ENCODE measurements at places on chromosomes 5 and 9. TPM values are rescaled to one million over a fixed set of nuclear protein-coding genes. Genes with fewer than 3 reads are reported as not detected.

DNA sequence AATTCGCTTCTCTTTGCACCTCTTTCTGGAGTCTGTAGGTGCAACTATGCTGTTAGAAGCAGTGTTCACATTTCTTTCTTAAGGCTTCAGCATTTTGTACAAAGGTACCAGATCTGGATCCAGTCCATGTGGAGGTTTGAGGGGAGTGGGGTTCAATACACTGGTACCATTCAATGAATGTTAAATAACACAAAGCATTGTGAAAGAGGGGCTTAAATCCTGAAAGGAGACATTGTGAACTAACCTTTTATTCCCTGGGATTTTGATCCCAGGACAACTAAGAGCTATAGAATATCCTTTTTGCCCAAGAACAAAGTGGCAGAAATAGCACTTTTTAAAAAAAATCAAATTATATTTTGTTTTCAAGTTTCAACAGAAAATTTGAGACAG lies 107.7 kb upstream of the VCAN start:
- no peak for DNase-seq
- no peaks in the 10 kb centered on the region for H3K4me1 ChIP-seq
- H3K27me3 ChIP-seq, result no peaks in the 10 kb centered on the region
- H3K27ac ChIP-seq, result no peak overlapping the region

The BHMT gene
- total RNA-seq, result not detected

GRCh38 chr5:7638456-7638855 lies 212.5 kb downstream of the CFAP90 start:
- H3K4me1 ChIP-seq, result no peaks in the 10 kb centered on the region
- no peak overlapping the region for H3K27ac ChIP-seq
- H3K27me3 ChIP-seq, result no peaks in the 10 kb centered on the region
- DNase-seq, result no peak
- H3K4me3 ChIP-seq, result no peak overlapping the region

DNA sequence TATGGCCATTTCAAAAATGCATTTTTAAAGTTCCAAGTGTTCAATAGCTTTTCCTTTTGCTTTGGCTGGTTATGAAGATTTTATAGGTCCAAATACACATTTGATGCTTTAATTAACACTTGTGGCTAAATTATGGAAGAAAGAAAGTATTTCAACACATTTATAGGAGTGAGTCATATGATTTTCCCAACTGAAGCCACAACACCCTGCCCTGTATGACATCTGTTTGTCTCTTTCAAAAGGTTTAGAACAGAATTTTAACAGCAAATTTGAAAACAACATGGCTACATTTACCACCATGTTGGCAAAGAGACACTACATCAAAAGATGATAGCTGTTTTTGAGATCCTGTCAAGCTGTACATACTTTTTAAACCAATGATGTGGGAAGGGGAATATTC lies 99.4 kb downstream of the TMEM174 start:
- no peak for DNase-seq
- H3K27me3 ChIP-seq, result peaks cover 22% of the 10 kb centered on the region
- no peaks in the 10 kb centered on the region for H3K36me3 ChIP-seq

The IFNA13 gene
- total RNA-seq, result not detected

The EGR1 gene
- total RNA-seq, result 4.6 TPM

DNA sequence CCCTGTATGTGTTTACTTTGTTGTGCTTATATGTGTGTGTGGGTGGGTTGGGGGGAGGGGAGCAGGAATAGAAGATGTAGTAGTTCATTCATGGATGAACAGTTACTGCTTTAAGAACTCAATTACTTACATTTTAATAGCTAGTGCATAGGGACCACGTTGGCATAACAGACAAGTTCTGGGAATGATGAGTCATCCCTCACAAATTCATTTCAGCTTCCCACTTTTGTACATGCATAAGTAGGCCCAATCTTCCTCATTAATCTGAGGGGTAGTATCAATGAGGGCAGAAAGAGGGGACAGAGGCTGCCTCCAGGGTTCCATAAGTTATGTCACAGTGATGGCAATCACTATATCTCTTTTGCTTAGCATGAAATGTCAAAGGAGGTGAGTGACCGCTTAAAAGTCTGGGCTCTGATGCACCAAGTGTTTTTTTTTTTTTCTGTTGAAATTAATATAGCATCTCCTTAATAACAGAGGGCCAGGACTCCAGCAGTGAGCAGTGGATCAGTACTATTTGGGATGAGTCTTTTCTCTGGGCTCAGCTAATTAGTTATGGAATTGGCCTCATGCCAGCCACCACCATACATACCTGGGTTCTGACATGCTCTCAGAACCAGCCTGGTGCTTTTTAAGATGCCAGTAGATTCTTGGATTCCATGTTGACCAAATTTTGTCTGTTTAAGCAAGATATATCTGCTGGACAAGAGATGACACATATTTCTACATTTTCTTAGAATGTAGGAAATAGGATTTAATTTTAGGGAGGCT lies 37.1 kb downstream of the PRDM6 start:
- DNase-seq, result no peak
- no peaks in the 10 kb centered on the region for H3K36me3 ChIP-seq
- H3K4me1 ChIP-seq, result no peaks in the 10 kb centered on the region
- H3K27me3 ChIP-seq, result peaks cover 11% of the 10 kb centered on the region
- no peak overlapping the region for H3K4me3 ChIP-seq
- no peak overlapping the region for H3K27ac ChIP-seq

DNA sequence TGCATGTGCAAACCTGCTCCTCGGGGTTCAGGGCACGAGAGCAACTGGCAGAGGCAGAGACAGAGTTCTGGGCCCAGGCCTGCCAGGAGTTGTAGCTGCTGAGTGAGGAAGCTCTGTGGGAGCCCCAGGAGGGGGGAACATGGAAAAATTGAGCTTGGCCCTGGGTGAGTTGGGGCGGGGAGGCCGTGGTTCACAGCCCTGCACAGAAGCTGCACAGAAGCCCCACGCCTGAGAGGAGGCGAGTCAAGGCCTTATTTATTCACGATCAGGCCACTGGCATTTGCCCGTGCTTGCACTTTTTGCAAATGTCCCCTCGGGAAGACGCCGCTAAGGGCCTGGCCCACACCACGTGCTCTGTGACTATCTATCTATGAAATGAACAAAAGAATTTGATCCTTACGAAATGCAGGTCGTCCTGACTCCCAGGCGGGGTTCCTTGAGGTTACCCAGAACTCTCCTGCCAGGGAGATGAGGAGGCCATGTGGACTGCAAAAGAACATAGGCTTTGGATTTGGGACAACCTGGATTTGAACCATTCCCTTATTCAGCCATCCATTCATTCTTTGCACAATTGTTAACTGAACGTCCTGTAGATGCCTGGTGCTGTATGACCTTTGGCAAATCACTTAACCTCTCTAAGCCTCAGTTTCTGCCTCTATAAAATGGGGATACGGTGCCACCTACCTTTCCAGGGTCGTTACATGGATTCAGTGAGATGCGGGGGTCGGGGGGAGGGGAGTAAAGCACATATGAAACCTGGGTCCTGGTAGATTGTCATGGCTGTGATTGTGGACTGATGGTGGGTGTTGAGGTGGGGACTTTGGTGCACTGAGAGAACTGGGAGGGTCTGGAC lies 17.9 kb downstream of the COL27A1 start:
- H3K36me3 ChIP-seq, result no peaks in the 10 kb centered on the region
- H3K4me3 ChIP-seq, result no peak overlapping the region
- peaks cover 1% of the 10 kb centered on the region for H3K4me1 ChIP-seq
- DNase-seq, result no peak
- H3K27me3 ChIP-seq, result peaks cover 2% of the 10 kb centered on the region

GRCh38 chr5:54313311-54314270 lies 3.2 kb upstream of the ARL15 start:
- H3K27ac ChIP-seq, result no peak overlapping the region
- H3K4me1 ChIP-seq, result peaks cover 10% of the 10 kb centered on the region
- no peak for DNase-seq
- H3K27me3 ChIP-seq, result peaks cover 21% of the 10 kb centered on the region

DNA sequence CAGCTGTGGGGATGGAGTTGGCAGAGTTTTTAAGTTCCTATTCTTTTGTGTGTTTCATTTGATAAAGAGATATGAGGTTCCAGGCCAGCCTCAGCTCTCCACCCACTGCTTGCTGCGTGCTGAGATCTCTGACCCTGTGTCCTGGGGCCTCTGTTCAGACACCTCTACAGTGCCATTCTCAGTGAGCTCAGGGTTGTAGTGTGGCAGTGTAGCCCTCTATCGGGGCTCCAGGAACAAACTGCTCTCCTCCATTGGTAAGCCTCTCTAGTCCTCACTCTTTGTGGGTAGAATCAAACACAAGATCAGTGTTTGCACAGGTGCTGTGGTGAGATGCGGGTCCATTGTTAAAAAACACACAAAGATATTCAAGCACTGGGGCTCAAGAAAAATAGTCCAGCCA lies 386.6 kb upstream of the RPS23 start:
- no peaks in the 10 kb centered on the region for H3K36me3 ChIP-seq
- no peak for DNase-seq
- H3K4me3 ChIP-seq, result no peak overlapping the region
- H3K27ac ChIP-seq, result no peak overlapping the region
- peaks cover 4% of the 10 kb centered on the region for H3K27me3 ChIP-seq

The SAXO1 gene
- total RNA-seq, result 0.42 TPM

The INSYN2B gene
- not detected for total RNA-seq

DNA sequence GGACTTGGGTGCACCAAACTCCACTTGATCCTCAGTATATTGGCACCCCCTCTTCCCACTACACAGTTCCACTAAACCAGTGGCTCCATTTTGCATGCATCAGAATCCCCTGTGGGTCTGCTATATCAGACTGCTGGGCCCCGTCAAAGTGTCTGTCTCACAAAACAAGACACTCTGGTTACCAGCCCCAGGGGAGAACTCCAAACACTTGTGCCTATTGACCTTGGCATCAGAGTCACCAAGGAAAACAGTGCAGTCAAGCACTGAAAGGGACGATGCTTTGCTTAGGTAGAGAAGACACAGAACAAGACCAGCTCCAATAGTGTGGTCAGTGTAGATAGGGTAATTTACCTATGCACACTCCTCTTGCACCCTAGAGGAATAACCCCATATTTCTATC lies 205.8 kb upstream of the RAI14 start:
- no peaks in the 10 kb centered on the region for H3K4me1 ChIP-seq
- H3K36me3 ChIP-seq, result no peaks in the 10 kb centered on the region
- peaks cover 9% of the 10 kb centered on the region for H3K27me3 ChIP-seq
- no peak for DNase-seq
- H3K27ac ChIP-seq, result no peak overlapping the region

Data from activated naive CD8-positive, alpha-beta T cell treated with anti-CD3 and anti-CD28 coated beads, Interleukin-2, amount 10 ng/mL, durations not matched to agents 7 days and 5 days (primary cell).